Cardiac muscle cell (in vitro differentiated cells and primary cell): ENCODE measurements at places on chromosomes 5 and 9.

DNA sequence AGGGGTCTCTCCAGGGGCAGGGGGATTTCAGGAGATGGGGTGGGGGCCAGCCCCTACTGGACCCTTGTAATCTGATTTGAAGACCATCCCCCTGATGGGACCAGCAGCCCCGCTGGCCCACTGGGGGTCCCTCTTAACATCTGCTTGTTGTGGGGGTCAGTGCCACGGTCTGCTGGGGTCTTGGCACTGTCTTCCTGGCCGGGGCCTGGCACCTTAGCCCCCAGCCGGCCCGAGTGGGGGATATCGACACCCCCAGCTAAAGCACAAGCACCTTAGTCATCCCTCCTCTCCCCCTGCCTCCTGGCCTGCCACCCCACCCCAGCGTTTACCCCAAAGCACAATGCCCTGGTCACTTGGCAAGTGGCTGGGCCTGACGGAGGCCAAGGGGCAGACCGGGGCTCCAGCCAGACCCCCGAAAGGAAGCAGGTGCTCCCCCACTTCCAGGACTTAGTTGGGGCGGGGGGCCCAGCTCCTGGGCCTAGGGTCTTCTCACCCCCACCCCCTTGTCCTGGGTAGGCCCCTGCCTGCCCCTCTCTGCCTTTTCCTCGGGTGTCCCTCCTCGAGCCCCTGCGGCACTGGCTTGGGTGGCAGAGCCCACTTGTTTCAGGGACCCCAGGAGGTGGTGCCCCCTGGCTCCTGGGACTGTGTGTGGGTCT lies 1.4 kb upstream of the NFX1 start:
- no peak for DNase-seq

DNA sequence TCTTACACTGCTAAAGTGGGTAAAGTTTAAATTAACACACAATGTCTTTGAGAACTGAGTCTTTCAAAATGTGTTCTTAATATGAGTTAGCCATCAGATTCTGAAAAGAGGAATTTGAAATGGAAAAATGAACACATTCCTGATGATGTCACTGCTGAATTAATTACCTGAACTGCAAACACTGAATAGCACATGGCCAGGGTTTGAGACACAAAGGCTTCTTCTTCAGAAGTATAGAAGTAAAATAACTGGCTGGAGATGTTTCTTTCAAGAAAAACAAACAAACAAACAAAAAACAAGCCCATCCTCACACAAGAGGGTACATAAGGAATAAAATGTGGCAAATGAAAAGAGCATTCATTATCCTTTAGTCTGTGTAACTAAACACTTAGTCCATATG lies 7.1 kb downstream of the GLIS3 start:
- no peak for DNase-seq

DNA sequence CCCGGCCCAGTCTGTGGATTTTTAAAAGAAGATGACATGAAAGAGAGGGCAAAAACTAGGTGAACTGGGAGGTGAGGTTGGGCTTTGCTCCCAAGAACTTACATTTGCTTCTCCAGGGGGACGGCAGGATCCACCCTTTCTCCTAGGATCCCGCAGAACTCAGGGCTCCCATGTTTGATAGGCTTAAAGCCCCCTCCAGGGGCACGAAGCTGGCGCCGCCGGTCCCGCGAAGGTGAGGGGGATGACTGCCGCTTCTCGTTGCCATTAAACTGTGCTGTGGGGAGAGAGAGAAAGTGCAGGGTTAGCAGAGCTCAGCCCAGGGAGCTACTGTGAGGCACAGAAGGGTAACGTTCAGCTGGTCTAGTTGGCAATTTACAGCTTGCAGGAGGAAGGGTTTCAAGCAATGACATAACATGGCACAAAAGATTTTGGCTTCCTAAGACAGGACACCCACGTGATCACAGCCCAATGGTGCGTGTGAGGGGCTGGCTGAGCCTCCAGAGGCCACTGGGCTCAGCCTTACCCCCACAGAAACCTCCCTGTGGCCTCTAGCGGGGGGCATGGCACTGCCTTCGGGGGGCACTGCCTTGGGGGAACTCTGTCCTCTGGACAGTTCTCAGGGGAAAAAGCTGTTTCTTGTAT lies 52.0 kb upstream of the SLC25A51 start:
- no peak for DNase-seq

DNA sequence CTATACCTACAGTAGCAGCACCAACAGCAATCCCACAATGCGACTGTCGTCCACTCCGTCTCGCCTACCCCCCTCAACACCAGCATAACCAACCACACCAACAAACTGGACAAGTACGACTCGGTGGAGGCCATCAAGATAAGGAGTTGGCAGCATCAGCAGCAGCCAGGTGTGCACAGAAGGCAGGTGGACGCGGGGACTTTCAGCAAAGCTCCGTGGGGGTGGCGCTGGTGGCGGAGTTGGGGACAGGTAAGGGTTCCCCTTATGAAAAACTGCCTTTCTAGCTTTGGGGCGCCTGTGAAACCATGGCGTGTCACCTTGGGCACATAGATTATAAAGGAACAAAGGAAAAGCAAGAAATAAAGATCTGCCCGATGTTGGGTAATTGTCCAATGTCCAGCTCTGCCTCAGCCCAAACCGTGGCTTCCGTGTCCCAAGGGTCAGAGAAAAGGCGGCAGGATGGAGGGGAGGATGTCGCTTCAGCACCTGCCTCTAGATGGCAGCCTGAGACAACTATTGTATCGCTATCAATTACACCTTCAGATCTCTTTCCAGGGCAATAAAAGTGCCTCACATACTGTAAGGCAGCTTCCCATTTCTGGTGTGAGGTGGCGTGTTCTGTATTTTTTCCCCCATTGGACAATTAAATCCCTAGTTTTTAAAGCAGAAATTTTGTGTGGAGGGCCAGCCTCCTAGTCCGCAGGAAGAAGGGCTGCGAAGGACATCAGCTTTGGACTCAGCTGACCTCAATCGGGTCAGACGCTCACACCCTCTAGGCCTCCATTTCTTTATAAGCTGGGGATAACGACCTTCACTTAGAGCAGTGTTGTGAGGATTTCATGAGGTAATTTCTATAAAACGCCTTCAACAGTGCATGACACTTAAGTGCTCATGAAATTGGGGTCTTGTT lies 58.8 kb downstream of the MTRR start:
- DNase-seq, result peak; percentile 67

DNA sequence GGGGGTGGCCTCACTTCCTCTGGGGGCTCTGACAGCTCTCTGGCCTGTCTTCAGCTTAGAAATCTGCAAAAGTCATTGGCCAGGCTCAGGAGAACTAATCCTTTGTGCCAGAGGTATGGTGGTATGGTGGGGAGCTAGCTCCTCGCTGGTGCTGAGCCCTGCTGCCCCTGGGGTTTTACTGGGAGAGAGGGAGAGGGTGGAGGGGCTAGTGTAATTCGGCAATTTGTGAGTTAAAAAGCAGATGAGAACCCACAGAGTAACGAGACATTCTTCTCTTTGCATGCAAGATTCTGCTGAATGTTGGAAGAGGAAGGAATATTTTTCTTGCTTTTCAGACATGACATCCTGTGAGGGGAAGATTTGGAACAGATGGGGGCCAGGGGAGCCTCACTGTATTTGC lies 65.5 kb upstream of the SPRY4 start:
- DNase-seq, result peak; percentile 5

DNA sequence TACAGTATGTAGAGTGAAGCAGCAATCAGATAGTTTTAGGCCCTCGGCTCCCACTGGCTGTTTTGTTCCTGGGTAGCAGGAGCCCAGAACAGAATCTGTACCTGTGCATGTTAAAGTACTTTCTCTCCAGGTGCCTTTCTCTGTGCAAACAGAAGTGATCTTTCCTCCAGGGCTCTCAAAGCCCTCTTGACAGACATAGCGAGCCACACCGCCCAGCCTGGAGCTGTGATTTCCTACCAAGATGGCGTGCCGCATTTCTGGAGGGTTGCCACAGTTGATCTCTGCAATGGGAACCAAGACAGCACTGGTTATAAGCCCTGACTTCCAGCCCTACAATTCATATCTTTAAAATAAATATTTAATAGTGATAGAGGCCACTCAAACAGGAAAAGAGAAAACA lies 50.9 kb downstream of the SUSD1 start:
- no peak for DNase-seq

DNA sequence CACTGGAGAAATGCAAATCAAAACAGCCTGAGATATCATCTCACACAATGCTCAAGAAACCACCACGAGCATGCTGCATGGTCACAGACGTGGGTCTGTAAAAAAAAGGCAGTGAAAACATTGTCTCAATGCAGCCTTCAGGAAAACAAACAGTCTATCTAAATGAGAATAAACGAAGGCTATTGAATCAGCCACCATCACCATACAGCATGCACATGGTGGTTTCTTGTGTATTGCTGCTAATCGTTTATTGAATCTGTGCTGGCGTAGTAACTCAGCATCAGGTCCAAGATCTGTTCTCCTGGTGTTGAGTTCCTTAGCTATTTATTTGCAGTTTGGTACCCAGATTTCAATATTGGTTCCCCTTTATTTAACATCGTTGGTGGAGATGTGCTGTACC lies 1115.0 kb downstream of the CDH18 start:
- no peak for DNase-seq

DNA sequence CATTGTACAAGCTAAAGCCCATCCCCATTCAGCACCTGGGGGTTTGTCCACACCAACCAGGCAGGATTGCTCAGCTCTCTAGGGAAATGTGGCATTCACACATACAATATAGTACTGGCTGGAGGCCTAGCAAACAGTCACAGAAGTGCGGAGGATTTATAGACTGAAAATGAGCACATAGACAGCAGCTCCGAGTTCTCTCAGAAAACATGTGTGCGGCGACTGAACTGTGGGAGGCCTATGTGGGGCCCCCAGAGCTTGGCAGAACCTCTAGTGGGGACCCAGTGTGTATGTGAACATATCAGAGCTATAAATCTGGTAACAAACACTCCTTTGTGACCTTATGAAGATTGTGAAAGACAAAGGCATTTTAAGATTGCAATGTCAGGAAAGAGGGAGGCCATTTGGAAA lies 431.1 kb downstream of the DTWD2 start:
- DNase-seq, result peak; percentile 3

- no peak for DNase-seq
These were observed 161.2 kb downstream of the RGS3 start for GRCh38 chr9:113624721-113625120.

DNA sequence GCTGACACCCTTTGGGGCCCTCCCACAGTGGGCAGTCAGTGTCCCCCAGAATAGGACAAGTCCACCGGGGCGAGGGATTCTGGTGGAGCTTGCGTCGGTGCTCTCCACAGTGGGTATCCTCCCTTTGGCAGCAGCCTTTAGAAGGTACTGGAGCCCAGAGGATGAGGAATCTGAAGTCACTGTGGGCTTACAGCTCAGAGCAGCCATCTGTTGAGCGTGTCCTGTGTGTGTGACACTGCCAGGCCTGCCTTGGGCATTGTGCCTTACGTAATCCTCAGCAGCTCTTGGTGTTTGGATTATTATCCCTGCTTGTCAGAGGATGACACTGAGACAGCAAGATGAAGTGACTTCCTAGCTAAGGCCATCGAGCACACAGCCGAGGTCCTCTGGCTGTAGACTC lies 12.6 kb downstream of the URM1 start:
- no peak for DNase-seq

- no peak for DNase-seq
These were observed 62.8 kb downstream of the GABRB2 start for GRCh38 chr5:161483721-161484120.

DNA sequence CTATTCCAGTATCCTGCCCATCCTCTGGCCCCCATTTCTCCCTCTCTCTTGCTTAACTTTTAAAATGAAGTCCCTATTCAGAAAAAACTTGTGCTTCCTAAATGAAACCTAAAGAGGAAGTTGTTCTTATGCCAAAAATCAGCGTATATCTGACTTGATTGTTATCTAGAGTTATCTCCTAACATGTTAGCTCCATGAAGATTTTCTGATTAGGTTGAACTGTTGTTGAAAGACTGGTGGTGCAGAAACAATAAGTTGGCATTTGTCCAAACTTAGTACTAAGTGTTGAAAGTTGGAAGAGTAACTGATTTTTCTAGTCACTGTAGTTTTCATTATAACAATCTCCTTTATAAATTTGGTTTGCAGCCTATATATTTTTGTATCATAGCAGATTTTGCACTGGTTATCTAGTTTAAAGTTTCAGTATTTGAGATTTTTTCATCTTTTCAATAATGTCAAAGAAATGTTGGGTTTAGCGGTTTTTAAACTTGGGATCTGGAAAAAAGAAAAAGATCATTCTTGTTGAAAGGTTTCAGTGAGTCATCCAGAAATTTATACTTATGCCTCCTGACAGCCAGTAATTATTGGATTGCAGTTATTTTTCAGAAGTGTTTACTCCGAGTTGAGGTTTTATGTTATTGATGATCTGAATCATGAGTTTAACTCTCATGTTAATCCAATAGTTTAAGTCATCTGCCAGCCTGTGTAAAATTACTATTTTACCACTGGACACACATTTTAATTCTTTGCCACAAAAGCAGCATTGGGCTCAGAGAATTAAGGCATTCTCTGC lies 60.6 kb downstream of the PAM start:
- no peak for DNase-seq

- DNase-seq, result no peak
These were observed 6.4 kb downstream of the TLX3 start for GRCh38 chr5:171315386-171315891.
